ENCODE measurements at places on chromosomes 5 and 9.

DNA sequence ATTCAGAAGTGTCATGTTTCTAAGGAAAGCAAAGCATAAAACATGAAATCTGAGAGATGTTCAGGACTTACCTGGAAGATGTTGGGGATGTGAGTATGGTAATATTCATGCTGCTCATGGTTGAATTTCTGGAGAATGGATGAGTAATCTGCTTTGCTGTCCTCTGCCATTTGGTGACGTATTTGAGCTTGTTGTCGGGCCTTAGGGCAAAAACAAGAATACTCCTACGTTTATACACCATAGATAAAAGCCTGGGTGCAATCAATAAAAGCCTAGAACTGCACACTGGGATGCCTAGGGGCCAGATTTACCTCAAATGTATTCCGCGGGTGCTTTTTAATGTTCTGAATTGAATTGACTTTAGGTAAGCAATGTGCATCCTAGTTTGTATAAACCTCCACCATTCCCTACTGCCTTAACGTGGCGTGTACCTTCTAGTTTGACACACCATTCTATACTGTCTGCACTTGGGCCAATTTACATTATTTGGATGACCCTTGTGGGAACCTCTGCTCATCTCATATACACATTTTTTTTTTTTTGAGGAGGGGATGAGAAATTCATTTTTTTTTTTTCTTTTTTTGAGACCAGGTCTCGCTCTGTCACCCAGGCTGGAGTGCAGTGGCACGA, 94.4 kb downstream of the USP20 start:
- DNase-seq, result no peak

DNA sequence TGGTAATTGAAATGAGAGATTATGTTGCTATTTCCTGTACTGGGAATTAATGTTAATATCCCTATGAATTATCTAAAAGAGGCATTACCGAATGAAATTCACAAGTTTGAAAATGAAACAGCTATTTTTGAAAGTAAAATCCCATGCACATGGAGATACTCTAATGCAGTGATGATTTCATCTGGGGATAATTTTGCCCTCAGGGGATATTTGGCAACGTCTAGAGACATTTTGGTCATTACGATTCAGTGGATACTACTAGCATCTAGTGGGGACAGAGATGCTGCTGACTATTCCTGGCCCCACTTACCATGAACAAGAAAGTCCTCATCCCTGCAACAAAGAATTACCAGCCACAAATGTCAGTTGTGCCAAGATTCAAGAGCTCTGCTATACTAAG, 500.9 kb downstream of the EFNA5 start:
- DNase-seq, result no peak

GRCh38 chr5:34957321-34957720, 28.0 kb downstream of the DNAJC21 start:
- no peak for DNase-seq

GRCh38 chr5:89908876-89909275, 500.7 kb downstream of the CETN3 start:
- no peak for DNase-seq

DNA sequence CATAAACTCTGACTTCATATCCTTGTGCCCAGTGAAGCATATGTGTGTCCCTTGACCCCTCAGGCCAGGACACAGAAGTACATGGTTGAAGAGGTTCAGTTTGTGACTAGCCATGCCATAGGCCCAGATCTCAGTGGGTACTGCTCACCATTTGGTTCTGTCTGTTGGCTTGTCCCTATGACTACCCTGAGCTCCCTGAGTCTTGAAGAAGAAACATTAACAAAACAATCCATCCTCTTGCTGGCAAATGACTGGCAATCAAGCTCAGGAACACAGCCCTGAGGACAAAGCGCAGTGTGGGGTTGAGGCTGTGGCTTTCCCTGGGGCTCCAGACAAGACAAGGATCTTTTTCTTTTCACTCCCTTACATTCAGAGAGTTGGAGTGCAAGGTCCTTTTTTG, 46.3 kb downstream of the TNFAIP8 start:
- no peak for DNase-seq

GRCh38 chr5:140362311-140362710, 2.3 kb downstream of the SLC4A9 start:
- no peak for DNase-seq

DNA sequence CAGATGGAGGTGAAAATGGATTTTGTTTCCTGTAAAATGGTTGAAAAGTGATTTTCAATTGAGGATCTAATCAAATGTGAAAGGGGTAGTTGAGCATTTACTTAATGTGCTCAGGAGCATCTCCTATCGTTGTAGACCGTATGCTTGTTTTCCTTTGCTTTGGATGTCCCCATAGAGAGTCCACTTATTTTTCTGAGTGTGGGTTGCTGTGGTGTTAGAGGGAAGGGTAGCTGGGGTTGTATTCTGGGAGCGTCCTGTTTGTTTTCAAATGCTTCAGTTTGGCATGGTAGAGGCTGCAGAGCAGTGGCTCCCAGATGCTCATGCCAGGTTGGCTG, 154.1 kb downstream of the MAT2B start:
- no peak for DNase-seq

DNA sequence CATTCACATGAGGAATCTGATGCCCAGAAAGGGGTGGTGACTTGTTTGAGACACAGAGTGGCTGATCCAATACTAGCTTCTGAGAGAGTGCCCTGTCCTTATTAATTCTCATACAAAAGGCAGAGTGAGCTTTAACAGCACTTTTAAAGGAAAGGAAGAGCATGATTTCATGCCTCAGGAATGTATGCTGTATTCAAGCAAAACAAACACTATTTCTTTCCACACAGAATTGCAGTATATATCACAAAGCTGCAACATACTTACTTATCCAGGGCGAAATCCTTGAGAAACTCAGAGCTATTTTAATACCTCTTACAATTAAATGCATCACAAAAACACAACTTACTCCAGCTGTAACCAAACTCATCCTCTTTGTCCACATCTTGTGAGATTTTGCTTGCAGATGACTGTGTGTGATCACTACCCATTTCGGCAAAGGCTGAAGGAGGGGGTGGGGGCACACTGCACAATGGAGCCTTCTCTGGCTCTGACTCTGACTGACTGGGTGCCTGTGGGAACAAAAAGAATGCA, 139.8 kb downstream of the MPDZ start:
- no peak for DNase-seq

DNA sequence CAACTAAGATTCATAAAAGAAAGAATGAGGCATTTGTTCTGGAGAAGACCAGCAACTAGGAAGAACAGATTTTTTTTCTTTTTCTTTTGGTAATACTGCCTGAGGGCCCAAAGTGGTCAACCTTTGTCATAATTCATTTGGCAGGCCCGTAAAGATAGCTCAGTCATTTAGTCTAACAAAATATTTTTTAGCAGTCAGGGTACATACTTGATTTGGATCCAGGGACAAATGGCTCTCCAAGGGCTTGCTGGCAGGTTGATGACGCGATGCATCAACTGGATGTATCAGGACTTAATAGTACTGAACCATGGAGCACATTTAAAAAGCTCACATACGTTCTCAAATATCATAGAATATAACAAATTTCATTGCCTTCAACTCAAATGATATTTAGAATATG, 203.4 kb upstream of the ZNF608 start:
- DNase-seq, result no peak

DNA sequence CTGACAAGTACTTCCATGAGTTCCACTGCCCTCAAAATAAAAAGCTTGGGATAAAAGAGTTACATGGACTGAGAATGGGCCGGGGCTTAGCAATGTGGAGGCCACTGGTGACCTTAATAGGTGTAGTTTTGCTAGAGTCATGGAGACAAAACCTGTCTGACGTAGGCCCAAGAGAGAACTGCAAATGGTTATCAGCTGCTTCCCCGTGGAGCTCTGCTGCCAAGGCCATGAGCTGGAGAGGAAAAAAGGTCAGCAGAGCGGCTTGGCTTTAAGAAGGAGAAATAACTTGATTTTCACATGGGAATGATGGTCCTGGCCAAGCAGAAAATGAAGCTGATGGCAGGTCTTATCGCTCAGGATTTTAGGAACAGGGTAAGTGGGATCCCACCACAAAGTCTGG, 3.7 kb upstream of the SURF6 start:
- no peak for DNase-seq

GRCh38 chr9:35903049-35903448, 3.0 kb upstream of the HRCT1 start:
- no peak for DNase-seq

GRCh38 chr5:108661024-108661423, 86.7 kb upstream of the FER start:
- DNase-seq, result no peak

DNA sequence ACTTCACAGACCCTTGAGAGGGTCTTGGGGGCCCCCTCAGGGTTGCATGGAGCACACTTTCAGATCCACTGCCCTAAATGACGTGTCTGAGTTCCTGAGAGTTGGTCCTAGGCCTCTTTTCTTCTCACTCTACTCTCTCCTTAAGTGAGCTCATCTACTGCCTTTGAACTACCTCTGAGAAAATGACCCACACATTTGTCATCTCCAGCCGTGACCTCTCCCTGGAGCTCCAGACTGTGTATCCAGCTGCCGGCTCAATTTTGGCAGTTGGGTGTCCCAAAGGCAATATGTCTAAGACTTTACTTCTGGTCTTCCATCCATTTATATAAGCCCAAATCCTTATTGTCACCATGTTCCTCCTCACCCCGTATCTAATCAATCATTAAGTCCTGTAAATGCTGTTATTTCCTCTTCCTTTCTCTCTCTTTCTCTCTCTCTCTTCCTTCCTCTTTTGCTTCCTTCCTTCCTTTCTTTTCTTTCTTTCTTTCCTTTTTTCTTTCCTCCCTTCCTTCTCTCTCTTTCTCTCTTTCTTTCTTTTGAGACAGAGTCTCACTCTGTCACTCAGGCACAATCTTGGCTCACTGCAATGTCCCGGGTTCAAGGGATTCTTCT, 51.2 kb upstream of the HSPA9 start:
- no peak for DNase-seq

DNA sequence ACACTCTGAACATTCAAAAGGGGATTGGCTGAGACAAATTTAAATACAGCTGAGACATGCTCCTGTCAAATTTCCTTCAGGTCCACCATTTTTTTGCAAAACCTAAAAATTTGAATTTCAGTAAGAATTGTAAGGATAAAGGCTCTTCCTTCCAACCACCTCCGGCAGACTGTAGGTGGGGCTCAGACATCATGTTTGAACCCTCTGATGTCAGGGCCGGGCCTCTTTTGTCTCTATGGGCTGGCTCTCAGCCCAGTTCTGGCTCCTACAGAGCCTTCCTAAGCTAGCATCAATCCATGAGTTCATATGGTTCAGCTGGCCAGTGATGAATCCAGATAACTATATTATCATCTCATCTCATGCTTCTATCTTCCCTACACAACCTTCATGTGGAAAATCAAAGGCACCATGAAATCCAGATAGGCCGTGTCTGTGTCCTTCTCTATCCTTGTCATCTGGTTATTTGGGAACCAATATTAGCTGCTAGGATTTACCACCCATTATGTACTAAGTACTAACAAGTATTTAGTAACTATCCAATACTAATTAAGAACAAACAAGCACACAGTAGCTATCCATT, 44.2 kb downstream of the NIPSNAP3B start:
- DNase-seq, result no peak

- no peak for DNase-seq
These were observed 46.7 kb downstream of the ROR2 start for GRCh38 chr9:91903126-91903911.

DNA sequence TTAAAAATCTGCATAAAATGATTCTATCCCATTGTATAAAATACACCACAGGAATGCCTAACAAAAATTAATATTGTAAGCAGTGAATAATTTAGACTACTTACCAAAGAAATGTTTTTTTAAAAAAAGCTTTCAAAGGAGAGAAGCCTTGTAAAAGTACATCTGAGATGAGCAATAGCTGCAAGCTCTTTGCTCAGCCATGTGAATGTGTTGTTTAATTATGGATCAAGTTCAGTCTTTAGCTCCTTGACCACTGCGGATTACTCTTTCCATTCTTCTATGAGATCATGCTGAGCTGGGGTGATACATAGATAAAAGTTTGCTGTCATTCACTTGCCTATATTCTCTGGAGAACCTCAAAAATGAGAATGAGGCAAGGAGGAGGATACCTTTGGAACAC, 782.4 kb upstream of the ZNF608 start:
- no peak for DNase-seq

DNA sequence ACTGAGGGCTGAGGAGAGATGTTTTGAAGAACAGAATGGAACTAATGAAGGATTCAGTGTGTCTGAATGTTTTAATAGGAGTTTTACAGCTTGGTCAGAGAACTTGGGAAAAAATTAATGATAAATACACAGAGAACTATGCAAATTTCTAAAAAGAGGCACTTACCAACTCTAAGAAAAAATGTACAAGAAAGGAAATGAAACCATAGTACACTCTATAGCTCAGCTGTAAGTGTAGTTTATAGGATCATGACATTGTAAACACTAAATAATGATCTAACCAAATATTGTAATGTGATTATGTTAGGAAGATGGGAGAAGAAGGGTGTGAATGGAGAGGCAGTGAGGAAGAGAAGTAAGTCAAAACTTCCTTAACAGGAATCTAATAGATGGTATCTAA, 205.2 kb downstream of the SEC61B start:
- no peak for DNase-seq

- DNase-seq, result no peak
These were observed 42.8 kb downstream of the SPEF2 start for GRCh38 chr5:35660451-35660850.
